ENCODE measurements at places on chromosomes 5 and 9. TPM values are rescaled to one million over a fixed set of nuclear protein-coding genes. Genes with fewer than 3 reads are reported as not detected.

- DNase-seq = no peak
Measured at GRCh38 chr5:125424402-125425141, 678.1 kb upstream of the ZNF608 start.

GRCh38 chr5:170986598-170986997 is 124.8 kb downstream of the RANBP17 start:
- DNase-seq = no peak

DNA sequence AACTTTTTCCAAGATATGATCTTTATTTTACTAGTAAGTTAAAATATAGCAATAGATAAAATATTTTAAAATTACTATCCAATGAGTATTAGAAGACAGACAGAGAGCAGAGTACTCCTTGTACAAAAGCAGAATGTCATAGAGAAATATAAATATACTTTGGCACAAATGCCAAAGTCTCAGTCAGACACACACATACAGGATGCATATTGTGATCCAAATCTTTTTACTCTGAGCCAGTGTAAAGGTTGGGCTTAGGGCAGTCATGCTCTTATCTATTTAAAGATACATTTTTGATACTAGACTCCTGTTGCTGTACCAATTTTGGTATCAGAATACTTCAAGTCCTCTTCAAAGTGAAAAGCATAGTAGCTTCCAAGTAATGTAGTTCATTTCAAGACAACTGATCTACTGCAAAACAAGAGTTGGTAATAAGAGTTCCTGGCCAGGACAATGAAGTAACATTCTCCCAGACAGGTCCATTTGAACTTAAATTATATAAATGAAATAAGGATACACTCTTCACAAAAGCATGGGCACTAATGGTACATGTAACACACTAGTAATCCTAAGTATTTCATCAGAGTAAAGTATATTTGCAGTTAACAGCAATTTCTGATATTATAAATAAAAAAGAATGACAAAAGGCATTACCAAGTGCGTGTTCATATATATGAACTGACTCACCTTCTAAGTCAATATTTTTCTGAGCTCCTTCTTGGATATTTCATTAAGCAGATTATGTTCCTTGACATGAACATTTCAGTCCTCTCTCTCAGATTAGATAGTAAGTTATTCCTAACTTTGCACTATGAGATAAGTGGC is 10.5 kb downstream of the PFDN1 start:
- no peak for DNase-seq

- no peak for DNase-seq
Measured at GRCh38 chr5:51181208-51181894, 201.9 kb upstream of the ISL1 start.

- DNase-seq = no peak
Measured at GRCh38 chr5:111144352-111144930, 52.3 kb downstream of the WDR36 start.

- no peak for DNase-seq
Measured at GRCh38 chr9:95936579-95937075, 61.1 kb downstream of the ERCC6L2 start.

- DNase-seq = no peak
Measured at GRCh38 chr5:54455413-54456157, at the start of gene HSPB3. TSS of gene HSPB3 (plus strand) at chr5:54455699. CDS start at chr5:54455790, 91 bp downstream.

DNA sequence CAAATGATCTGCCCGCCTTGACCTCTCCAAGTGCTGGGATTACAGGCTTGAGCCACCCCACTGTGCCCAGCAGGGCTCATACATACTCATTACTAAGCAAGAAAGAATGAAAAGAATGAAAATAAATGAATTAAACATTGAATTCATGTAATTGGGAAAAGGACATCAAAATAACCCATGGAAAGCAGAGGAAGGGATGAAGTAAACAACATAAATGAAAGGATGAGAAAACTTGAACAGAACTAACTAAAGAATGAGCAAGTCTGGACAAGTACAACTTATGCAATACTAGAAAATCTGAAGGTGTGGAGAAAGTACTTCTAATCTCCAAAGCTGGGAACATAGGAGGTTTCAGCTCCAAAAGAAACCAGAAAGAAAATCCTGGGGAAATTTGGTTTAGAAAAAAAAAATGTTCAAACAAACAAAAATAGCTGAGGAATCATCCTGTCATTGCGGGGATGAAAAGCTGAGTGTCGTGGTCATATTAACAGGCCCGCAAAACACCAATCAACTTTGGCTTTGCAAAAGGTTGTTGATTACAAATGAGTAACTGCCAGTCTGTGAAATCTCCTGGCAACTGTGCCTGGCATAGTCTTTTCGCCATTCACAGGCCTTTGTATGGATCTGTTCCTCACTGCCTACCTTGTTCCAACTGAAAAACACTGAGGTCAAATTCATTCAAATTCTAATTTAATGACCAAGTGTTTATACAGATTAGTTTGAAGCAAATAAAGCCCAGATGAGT is 2.3 kb upstream of the AK3 start:
- no peak for DNase-seq

- no peak for DNase-seq
Measured at GRCh38 chr9:22992780-22993179, 546.2 kb downstream of the DMRTA1 start.

DNA sequence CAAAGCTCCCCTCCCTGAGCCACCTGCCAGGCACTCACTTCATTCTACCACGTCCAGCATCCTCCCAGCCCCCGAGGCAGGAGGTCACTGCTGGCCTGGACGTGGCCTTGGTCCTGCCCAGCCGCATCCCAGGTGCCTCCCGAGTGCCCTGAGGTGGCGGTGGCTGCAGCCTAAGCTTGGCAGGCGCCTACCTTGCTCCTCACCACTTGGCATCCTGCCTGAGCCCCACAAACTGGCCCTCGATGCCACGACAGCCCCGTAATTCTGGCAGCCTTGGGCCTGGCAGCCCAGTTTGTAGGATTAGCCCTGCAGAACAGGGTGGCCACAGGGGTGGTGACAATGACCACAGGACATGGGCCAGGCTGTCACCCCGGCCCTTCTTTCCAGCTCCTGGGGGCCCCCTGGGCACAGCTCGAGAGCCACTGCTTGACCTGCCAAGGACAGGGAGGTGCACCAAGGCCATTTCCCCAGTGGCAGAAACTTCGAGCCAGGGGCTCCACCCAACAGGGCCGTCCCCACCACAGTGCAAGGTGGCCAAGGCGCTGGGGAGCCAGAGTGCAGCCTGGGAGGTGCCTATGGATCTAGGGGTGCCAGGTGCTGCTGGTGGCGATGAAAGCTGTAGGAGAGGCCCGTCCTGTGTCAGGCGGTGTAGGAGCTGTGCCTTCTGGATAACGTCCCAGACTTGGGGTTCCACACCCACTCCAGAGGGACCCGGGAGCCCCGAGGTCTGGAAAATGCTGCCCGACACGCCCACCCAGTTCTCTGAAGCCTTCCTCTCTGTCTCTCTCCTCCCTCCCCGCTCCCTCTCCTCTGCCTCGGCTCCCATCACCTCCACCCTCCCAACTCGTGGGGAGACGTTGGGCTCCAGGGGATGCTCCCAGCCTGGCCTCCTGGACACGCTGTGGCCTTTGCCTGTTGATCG is 18.4 kb downstream of the NKD2 start:
- no peak for DNase-seq

DNA sequence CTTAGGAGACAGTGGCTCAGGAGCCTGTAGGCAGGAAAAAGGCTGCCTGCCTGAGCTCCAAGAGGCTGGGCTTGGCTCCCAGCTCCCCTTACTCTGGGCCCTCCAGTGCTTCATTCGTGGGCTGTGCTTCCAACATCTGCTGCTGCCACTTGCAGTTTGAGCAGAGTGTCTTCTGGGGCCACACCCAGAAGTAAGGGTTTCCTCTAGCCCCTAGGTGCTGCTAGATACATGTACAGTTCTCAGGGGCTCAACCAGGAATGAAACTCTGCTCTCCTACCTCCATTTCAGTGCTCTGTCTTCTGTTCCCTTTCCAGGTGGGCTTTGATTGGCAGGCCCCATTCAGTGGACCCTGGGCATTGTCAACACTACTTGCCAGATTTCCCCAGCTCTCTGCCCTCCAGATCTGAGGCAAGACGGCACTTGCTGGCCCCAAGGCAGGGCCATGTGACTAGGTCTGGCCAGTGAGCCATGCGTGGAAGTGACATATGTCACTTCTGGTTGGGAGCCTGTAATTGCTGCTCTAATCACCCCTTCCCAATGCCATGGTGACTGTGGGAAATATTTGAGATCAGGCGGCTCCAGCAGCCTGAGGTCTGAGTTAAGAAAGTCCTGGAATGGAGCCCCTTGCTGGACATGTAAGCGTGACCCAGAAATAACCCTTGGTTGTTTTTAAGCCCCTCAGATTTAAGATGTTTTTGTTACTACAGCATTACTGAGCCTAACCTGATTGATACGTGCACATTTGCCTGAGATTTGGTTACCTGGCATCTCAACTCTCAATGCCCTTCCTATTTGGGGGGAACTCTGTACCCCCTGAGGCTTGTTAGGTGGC is 9.4 kb upstream of the BOD1 start:
- DNase-seq = no peak

GRCh38 chr9:110356639-110357395 is 19.2 kb upstream of the TXNDC8 start:
- DNase-seq = no peak

DNA sequence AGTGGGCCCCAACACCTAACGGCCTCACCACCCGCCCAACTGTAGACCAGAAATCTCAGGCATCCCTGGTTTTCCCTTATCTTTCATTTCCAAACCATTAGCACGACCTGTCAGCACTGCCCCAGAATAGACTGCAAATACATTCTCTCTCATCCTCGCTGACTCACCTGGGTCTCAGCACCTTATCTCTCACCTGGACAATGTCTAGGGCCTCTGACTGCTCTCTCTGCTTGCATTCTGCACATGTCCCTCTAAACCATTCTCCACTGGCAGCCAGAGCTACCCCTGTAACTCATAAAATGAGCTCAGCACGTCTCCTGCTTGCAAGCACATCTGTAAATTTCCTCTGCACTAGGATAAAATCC is 12.7 kb downstream of the CKMT2 start:
- no peak for DNase-seq

DNA sequence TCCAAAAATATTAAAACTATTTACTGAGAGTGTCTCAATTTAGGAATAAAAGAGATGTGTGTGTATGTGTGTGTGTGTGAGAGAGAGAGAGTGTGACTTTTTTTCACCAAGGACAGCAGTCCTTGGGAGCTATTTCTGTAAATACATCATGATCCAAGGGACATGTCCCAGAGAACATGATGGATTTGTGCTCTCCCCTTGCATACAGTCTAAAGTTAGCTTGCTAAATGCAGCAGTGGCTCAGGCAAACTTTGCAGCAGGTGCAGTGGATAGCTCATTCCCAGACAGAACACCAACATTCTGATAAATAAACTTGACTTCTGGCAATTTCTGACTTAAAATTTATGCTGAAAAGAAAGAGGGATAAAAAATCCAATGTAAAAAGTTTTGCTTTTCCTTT is 55.4 kb upstream of the SGCD start:
- no peak for DNase-seq

DNA sequence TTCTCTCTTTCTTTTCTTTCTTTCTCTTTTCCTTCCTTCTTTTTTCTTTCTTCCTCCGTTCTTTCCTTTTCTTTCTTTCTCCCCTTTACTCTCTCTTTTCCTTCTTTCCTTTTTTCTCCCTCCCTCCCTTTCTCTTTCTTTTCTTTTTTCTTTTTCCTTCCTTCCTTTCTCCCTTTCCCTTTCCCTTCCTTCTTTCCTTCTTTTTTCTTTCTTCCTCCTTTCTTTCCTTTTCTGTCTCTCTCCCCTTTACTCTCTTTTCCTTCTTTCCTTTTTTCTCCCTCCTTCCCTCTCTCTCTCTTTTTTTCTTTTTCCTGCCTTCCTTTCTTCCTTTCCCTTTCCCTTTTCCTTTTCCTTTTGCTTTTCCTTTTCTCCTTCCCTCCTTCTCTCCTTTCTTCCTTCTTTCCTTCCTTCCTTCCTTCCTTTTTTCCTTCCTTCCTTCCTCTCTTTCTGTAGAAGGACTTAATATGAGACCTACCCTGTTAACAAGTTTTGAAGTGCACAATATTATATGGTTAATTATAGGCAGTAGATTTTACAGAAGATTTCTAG is 142.7 kb upstream of the CD180 start:
- no peak for DNase-seq

DNA sequence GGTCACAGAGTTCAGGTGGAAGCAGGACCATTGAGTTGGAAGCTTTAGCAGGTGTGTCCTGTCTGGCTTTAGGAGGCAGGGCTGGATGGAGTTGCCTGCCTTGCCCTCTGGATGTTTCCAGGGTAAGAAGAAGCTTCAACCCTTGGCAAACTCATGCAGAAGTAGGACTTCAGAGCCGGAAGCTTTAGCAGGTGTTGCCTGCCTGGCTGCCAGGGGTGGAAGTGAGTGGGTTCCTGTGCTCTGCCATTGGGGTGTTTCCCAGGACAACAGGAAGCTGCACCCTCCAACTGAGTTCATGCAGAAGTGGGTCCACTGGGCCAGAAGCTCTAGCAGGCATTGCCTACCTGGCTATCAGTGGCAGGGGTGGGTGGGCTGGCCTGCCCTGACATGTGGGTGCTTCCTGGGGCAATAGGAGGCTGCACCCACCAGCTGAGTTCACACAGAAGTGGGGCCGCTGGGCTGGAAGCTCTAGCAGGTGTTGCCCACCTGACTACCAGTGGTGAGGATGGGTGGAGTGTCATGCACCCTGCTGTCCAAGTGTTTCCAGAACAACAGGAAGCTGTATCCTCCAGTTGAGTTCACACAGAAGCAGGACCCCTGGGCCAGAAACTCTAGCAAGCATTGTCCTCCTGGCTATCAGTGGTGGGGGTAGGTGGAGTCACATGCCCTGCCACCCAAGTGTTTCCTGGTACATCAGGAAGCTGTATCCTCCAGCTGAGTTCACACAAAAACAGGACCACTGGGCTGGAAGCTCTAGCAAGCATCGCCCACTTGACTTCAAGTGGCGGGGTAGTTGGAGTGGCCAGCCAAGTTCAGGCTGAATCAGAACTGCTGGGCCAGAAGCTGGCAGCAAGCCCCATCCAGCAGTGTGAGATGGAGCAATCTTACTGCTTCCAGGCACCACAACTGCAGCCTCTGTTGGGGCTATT is 24.6 kb downstream of the LOX start:
- no peak for DNase-seq

DNA sequence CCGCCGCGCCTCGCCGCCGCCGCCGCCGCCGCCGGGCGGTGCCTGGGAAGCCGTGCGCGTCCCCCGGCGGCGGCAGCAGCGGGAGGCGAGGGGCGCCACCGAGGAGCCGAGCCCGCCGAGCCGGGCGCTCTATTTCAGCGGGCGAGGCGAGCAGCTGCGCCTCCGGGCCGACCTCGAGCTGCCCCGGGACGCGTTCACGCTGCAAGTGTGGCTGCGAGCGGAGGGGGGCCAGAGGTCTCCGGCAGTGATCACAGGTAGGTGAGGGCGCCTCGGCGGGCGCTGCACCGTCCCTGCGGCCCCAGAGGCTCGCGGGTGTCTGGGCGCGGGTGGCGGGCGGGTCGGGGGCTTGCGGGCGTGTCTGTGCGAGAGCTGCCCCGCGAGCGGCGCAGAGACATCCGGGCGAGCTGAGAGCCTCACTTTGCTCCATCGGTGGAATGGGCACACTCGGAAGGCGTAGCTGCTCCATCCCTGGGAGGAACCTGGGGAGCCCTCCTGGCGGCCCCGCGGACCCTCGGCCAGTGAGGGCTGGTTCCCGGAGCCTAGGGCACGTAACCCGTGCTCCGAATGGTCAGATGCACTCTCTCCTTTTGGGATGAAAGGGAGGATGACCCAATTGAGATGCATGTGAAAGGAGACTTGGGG is 864 bp downstream of the PAPPA start:
- DNase-seq = peak; percentile 71

The ANKRD18B gene
- total RNA-seq = 14.7 TPM

The AMBP gene
- not detected for total RNA-seq

The SPATA31A3 gene
- not detected for total RNA-seq

The GARIN3 gene
- total RNA-seq = not detected

The LHFPL2 gene
- 21.1 TPM for total RNA-seq

All from neural progenitor cell (in vitro differentiated cells).